ENCODE measurements at places on chromosomes 6 and 20.

DNA sequence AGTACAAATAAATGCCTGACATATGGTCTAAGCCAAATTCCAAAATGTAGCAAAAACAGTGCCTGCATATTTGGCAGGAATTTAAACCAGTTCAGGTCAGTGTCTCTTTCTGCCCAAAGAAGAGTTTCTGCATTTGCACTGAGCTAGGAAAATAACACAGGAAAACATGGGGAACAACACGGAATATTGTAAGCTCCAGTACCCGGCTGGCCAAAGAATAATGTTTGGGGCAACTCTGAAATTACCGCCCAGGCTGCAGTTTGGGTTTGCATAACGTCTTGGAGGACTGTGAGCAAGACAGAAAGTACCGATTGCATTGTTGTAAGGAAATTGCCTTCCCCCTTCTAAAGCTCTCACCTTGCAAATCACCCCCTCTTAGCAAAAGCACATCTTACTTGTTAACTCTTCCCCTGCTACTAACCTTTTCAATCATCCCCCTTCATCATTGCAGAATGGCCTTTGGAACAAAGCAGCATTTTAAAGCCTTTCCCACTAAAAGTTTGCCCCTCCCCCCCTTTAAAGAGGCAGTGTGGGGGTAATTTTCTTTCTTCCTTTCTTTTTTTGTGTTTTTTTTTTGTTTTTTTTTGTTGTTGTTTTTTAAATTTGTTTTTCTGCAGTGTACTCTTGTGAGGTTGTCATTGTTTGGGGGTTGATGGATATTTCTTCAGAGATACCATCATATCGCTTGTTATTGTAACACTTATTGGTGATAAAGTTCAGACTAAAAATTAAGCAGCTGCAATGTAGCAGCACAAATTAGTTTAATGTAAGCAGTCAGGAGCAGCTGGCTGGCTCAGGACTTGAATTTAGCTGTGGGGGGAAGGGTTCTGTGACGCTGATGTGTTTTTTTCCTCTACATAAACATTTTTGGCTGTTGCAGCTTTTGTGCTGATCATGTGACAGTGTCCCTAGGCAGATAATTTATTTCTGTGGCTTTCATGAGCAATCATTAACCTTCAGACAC, 100.0 kb upstream of the CITED2 start:
- no peak for DNase-seq

GRCh38 chr20:59192533-59192896, 28.9 kb downstream of the ZNF831 start:
- DNase-seq, result no peak

GRCh38 chr6:98967616-98968015, 19.9 kb upstream of the FBXL4 start:
- DNase-seq, result no peak

- no peak for DNase-seq
Observed at GRCh38 chr6:25196464-25196863, 82.7 kb upstream of the CARMIL1 start.

DNA sequence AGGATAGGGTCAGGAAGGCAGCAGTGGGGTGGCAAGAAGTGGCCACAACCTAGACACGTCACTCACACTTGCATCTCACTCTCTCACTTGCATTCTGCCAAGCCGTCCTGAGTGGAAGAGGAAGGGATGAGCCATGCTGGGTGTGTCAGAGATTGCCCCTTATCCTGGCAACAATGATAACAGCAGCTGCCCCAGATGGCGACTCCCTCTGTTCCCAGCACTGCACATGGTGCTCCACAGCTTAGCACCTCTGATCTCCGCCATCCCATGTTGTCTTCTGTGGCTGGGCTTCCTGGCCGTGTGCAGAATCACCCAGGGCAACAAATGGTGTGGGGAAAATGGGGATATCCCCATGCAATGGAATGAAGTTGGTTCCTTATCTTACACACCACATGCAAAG, 11.1 kb downstream of the KCNB1 start:
- DNase-seq, result no peak

GRCh38 chr6:73264446-73264845, 1.4 kb upstream of the KHDC1 start:
- no peak for DNase-seq

- no peak for DNase-seq
Observed at GRCh38 chr6:135334169-135334568, 153.1 kb downstream of the MYB start.

- no peak for DNase-seq
Observed at GRCh38 chr6:3389390-3390167, 67.3 kb downstream of the SLC22A23 start.

GRCh38 chr6:91221072-91221720, 634.3 kb upstream of the MAP3K7 start:
- DNase-seq, result no peak

DNA sequence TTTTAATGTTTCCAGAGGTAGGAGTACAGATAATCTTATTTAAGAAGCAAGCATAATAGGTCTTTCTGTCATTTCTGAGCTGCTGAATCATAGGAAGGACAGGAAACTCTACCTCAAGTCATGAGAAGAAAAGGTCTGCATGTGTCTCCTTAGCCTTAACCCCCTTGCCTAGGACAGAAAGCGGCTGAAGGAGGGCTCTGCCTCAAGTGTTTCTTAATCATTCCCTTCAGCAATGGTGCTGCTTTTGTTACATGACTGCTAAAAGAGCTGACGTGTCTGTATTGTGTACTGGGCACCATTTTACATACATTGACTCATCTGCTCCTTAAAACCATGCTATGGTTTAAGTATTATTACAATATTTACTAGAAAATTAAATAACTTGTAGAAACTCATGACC, 564.0 kb upstream of the AGPAT4 start:
- DNase-seq, result no peak

DNA sequence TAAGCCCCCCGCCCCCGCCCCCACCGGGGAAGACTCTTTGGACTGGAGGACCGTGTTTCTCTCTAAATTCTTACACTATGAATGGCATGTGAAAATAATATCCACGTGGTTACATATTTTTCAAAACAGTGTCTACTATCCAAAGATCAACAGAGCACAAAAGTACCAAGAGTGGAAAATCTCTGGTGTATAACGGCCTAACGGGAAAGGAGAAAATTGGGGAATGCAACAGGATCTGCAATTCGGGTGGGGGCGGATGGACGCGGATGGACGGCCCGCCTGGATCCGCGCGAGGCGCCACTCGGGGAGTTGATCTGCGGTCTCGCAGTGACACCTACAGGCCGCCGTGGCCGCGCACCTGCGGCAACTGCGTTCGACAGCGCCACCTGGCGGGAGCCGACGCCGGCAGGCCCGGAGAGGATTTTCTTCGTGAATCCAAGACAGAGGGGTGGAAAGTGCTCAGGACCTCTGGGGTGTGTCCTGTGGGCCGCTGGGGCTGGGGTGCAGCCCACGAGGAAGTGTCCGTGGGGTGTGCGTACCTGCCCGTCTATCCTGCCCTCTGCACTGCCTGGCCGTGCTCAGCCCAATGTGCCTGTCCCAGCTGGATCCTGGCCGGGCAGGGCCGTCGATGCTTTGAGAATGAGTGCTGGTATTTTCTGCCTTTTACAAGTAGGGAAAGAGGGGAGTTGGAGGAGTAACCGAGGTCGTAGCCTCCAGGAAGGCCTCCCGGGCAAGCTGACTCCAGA, 18.6 kb downstream of the ANKRD60 start:
- DNase-seq, result peak; percentile 94

GRCh38 chr6:20058121-20058905, 154.0 kb downstream of the MBOAT1 start:
- no peak for DNase-seq

DNA sequence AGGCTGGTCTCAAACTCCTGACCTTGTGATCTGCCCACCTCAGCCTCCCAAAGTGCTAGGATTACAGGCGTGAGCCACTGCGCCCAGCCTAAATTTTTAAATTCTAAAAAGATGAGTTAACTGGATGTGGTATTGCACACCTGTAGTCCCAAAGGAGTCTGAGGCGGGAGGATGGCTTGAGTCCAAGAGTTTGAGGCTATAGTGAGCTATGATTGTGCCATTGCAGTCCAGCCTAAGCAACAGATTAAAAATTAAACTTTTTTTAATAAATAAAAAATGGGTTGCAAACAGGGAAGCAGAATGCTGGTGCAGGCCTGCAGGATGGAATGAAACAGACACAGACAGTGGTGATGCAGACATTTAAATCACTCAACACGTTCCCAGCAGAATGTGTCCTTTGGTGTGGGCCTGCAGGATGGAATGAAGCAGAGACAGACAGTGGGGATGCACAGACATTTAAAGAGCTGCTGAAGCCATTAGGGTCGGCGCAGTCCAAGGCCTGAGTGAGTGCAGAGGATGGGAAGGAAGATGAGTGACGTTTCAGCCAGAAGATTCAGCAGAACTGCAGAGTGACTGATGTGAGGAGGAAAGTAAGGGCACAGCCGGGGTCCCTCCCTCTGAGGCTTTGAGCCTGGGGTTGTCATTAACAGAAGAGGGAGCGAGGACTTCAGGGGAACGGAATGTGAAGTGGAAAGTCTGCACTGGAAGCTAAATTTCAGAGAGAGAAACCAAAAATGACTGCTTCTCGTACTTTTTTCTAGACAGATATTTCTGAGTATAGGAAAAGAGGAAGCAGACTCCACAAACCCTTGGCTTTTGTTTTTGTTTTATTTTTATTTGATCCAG, 117.5 kb downstream of the RIN2 start:
- DNase-seq, result no peak

DNA sequence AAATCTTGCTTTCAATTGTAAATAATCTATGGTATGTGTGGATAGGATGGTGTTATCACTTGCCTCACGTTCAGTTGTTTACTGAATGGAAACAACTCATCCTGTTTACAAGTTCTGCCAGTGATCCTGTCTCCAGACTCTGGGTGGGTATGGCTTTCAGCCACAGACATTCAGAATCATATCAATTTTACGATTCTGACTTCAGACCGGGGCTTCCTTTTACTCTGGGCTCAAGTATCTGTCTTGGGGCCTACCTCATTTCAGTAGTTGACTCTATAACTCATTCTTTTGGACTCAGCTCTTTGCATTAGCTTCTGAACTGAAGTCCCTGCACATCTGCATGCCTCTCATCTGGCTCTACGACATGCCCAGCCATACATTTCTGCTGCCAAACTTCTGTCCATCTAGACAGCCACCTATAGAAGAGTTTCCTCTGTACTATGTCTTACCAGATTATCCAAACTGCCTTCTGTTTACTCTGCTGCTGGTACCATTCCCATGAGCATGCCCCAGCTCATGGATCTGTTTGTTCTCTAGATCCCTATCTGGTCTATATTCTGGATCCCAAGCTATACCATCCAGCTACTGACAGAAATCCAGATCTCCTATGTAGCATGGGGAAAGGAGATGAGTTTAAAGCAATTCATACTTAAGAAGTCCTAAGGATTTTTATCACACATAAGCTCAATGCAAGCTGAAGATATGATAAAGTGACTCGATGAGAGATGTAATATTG, 34.3 kb downstream of the FYN start:
- no peak for DNase-seq

DNA sequence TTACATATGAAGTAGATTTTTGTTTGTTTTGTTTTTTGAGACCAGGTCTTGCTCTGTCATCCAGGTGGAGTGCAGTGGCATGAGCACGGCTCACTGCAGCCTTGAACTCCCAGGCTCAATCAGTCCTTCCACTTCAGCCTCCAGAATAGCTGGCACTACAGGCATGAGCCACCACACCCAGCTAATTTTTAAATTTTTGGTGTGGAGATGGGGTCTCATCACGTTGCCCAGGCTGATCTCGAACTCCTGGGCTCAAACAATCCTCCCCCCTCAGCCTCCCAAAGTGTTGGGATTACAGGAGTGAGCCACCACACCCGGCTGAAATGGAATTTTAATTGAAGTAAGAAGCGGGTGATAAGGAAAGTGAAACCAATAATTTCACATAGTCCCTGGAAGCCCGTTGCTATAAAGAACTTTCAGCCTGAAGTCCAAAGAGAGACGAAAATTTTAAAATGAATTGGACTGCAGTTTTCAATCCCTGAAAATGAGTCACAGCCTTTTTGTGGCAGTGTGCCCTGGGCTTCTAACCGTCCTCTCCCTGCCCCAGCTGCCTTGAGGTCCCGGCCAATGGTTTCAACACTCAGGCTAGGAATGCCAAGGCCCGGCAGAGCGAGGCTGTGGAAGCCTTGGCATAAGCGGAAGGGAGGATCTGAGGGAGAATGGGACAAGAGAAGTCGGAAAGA, 757 bp downstream of the RAET1E start:
- DNase-seq, result peak; percentile 87

- no peak for DNase-seq
Observed at GRCh38 chr6:89317067-89317466, 2.0 kb upstream of the GABRR2 start.

DNA sequence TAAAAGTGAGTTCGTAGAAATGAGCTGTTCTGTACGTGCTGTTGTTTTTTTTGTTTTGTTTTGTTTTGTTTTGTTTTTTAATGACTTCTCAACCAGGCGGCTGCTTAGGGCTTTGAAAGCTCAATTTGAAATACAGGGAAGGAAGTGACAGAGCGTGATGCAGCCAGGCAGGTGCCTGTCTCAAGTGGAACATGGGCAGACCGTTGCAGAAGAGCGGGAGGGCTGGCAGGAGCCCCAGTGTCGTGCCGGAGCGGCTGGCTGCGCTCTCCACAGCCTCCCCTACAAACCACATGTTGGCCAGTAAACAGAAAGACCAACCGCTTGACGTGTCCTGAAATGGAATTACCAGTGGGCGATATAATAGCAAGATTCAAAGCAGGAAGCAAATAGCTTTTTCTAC, 164.9 kb upstream of the RREB1 start:
- DNase-seq, result peak; percentile 73

- DNase-seq, result peak; percentile 76
Observed at GRCh38 chr6:119077643-119078375, 655 bp downstream of the FAM184A start.

DNA sequence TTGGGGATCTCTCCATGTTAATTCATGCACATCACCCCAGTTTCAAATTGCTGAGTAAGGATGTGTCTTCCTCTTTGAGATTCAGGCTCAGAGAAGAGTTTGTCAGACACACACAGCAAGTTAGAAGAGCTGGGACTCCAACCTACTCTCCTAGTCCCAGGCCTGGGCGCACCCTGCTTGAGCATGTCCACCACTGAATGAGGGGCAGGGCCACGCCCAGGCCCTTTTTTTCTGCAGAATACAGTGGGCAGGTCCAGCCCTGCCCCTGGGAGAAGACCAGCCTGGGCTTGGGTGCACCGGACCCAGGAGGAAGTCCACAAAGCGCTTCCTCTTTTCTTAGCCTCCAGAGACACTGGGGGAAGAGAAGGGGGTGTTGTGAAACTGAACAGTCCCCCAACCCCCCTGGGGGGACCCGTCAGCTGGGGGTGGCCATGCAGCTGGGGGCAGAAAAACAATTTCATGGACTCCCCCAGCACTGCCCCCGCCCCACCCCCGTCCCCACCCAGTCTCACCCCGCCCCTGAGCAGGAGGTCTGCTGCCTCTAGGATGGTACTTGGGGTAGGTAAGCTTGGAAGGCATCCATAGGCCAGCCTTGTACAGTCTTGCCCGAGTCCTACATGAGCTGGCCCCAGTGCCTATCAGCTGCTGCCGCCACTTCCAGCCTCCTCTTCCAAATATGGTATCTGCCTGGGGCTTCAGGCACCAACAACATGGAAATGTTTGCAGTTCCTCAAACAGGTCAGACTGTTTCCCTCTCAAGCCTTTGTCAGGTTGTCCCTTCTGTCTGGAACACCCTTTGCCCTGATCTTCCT, 11.7 kb upstream of the HCK start:
- DNase-seq, result peak; percentile 89

GRCh38 chr20:49460916-49461315, 21.6 kb downstream of the KCNB1 start:
- DNase-seq, result no peak

GRCh38 chr20:50674138-50674825, 17.1 kb downstream of the RIPOR3 start:
- no peak for DNase-seq

All from Right ventricle myocardium inferior (tissue), 1 donor.